Nasal cavity respiratory epithelium epithelial cell of viscerocranial mucosa (primary cell): ENCODE measurements at places on chromosomes 6 and 20. TPM values are rescaled to one million over a fixed set of nuclear protein-coding genes. Genes with fewer than 3 reads are reported as not detected.

DEFB114 gene
- not detected in 2 replicates for total RNA-seq

HLA-DMB gene
- total RNA-seq = 0.71 TPM in 1 of 2 replicates, not detected in the other

VSTM2L gene
- total RNA-seq = 1.4 and 7.4 TPM in 2 replicates

ID4 gene
- total RNA-seq = 1.6 and 13.3 TPM in 2 replicates

POLH gene
- total RNA-seq = 29.7 and 32.3 TPM in 2 replicates

NOX3 gene
- total RNA-seq = not detected in 2 replicates

HLA-F gene
- 12.5 and 14.0 TPM in 2 replicates for total RNA-seq

TSBP1 gene
- total RNA-seq = not detected in 2 replicates

OTOR gene
- not detected in 2 replicates for total RNA-seq

MOG gene
- not detected in 2 replicates for total RNA-seq

CRIP3 gene
- total RNA-seq = not detected in 2 replicates

RUNX2 gene
- 0.34 and 5.2 TPM in 2 replicates for total RNA-seq

RGS19 gene
- 5.8 and 14.2 TPM in 2 replicates for total RNA-seq

COL21A1 gene
- 9.8 and 9.9 TPM in 2 replicates for total RNA-seq

RIPPLY2 gene
- total RNA-seq = 0.64 TPM in 1 of 2 replicates, not detected in the other

CTSZ gene
- 57.4 and 119 TPM in 2 replicates for total RNA-seq

TOP1 gene
- 33.8 and 77.5 TPM in 2 replicates for total RNA-seq

EYA2 gene
- total RNA-seq = 3.4 and 12.3 TPM in 2 replicates

TSPYL4 gene
- 2.1 and 3.1 TPM in 2 replicates for total RNA-seq

SYCP2L gene
- 0.85 and 2.4 TPM in 2 replicates for total RNA-seq

TULP1 gene
- total RNA-seq = not detected in 2 replicates

LY6G6D gene
- total RNA-seq = not detected in 2 replicates

ANGPT4 gene
- not detected in 2 replicates for total RNA-seq

BNIP5 gene
- total RNA-seq = not detected in 2 replicates

RSPO3 gene
- total RNA-seq = not detected in 2 replicates

CCN6 gene
- not detected in 2 replicates for total RNA-seq
